Amygdala (tissue), 56 donors: ENCODE measurements at places on chromosomes 4 and X.

DNA sequence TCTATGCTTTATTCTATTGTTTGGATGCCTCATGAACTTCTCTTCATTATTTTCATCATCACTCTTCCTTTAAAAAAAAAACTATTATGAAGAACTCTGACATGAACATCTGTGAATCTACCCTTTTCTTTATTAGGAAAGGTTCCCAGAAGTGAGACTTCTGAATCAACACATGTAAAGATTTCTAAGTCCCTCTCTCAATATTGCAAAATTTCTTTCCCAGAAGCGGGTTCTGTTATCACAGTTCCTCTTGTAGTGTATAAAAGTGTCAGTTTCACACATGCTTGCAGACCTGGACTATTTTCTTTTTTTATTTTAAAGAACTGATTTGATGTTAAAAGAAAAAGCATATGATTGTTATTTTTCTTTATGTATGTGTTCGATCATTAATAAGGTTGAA, 330.8 kb upstream of the KLF3 start:
- no peak for DNase-seq

GRCh38 chrX:7889680-7890079, 37.5 kb downstream of the PNPLA4 start:
- DNase-seq = no peak

- DNase-seq = no peak
These were observed 98.8 kb downstream of the MAGEC1 start for GRCh38 chrX:142002471-142002870.

GRCh38 chr4:152488246-152488645, 47.6 kb downstream of the FBXW7 start:
- no peak for DNase-seq

GRCh38 chrX:66013194-66013816, 26.6 kb downstream of the VSIG4 start:
- no peak for DNase-seq

DNA sequence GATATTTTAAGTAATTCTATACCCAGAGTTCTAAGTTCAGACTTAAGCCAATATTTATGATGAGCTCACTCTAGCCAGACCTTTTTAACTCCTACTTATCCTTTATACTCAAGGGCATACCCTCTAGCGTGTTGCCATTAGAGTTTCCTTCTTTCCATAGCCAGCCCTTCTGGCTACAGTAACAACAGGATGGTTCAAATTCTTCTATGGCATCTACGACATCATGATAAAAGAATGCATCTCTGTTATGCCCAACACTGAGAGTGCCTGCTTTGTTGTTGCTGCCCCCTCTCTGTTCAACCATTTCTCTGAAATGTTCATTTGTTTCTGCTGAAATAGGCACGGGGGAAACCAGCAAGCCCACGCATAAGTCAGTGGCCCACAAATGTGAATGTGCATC, 104.5 kb downstream of the UBE2NL start:
- DNase-seq = no peak

- no peak for DNase-seq
These were observed 150.0 kb downstream of the PRKX start for GRCh38 chrX:3563451-3563850.

GRCh38 chrX:3576886-3577501, 136.5 kb downstream of the PRKX start:
- DNase-seq = no peak

GRCh38 chr4:84917869-84918600, 48.5 kb downstream of the WDFY3 start:
- DNase-seq = no peak
